ENCODE measurements at places on chromosomes 12 and 14. TPM values are rescaled to one million over a fixed set of nuclear protein-coding genes. Genes with fewer than 3 reads are reported as not detected.
A peak's percentile ranks its signal among the peaks of the same experiment; 100 is the strongest.

DNA sequence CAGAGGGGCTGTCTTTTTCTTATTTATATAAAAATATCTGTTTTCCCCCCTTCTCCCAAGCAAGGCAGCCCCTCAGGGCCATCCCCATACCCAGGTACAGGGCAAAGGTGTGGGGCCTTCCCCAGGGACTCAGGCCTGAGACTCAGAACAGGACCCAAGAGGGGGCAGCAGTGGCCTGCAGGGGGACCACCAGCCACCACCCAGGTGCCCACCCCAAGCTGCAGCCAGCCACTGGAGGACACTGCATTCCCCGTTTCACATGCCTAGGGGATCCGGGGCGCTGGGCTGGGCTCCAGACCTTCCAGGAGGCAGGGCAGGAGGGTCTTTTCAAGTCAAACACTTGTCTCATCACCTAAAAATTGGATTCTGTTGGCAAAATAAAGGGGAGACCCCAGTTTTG, 83.3 kb downstream of the SCARB1 start:
- no peak overlapping the region for H3K27ac ChIP-seq
- H3K36me3 ChIP-seq, result peaks cover 8% of the 10 kb centered on the region
- no peak overlapping the region for H3K4me3 ChIP-seq
- no peaks in the 10 kb centered on the region for H3K27me3 ChIP-seq

DNA sequence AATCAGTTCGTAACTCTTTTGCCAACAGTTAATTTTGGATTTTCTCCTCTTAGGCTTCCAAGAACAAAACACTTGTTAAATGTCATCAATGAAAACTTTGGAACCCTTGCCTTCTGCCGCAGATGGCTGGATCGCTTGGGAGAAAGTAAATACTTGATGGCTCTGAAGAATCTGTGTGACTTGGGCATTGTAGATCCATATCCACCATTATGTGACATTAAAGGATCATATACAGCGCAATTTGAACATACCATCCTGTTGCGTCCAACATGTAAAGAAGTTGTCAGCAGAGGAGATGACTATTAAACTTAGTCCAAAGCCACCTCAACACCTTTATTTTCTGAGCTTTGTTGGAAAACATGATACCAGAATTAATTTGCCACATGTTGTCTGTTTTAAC, 37.7 kb downstream of the USP44 start:
- H3K27ac ChIP-seq, result no peak overlapping the region
- no peak overlapping the region for H3K4me3 ChIP-seq

DNA sequence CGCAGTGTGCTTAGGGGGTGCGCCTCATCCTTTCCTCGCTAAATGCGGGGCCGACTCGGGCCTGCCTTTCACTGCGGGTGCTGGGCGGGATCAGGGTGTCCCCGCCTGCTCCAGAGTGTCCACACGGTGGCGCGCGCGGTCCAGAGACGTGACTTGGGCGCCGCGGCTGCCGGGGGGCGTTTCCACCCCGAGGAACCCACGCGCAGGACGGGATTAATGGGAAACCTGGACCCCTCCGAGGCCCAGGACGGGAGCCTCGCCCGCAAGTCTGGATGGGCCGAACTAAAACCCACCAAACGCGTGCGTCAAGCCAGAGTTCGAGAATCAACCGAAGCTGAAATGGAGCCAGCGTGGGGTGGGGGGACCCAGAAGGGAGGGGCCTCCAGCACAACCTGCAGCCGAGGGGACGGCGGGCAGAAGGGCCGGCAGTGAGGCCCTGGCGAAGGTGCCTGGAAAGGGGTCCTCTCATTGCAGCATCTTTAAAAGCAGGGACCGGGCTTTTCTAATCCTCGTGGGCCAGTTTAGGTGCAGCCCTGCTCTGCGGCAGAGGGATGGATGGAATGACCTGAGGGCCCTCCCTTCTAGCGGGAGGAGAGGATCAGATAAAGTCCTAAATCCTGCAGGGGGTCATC, 93.3 kb downstream of the NINJ2 start:
- peaks cover 65% of the 10 kb centered on the region for H3K4me1 ChIP-seq
- H3K27ac ChIP-seq, result peak overlapping the region; percentile 85
- H3K4me3 ChIP-seq, result peak overlapping the region; percentile 74
- peak; percentile 94 for DNase-seq
- H3K36me3 ChIP-seq, result no peaks in the 10 kb centered on the region

DNA sequence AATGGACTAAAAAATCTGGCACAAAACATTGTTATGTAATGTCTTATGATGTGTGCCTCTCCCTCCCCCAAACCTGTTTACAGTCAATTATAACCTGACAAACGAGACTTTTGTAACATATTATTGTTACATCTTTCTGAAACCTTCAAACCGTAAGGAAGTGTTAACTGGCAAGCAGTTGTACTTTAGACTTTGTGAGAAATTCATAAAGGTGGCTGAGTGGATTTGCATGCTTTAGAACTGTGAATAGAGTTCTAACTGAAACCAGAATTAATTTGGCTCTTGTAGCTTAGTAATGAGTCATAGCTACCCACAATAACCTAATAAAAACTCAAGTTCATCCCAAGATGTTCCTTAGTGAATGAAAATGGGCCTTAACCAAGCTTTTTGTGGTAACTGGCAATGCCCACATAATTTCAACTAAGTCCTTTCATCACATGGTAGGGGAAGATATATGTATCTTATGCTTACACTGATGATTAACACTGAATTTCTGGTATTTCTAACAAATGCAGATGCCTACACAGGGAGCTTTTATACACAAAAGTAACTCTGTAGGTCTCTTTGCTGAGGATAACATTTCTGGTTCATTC, 29.7 kb downstream of the RAD9B start:
- no peak for DNase-seq
- H3K27ac ChIP-seq, result peak overlapping the region; percentile 56
- peaks cover 39% of the 10 kb centered on the region for H3K36me3 ChIP-seq
- no peak overlapping the region for H3K4me3 ChIP-seq
- peaks cover 24% of the 10 kb centered on the region for H3K4me1 ChIP-seq

DNA sequence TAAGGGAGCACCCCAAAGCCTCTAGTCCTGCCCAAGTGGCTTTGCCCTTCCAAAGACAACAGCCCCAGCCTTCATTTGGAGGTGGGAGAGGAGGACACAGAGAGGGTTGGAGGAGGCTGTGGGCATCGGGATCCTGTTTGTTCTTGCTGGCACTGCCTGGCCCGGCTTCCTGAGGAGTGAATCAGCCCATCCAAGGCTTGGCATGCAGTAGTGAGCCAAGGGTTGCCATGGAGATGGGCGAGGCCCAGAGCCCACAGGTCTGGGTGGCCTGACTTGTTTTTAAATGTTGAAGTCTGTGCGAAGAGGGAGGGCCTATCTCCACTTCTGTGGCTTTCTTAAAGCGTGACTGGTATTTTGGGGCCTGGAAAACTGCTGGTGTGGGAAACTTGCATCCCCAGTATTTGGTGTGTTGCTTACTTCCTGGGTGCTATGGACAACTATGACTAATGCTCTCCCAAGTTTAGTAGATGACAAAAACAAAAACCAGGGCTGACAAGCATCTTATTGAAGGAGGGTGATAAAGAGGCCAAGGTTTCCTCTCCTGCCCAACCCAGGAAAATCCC, 15.8 kb downstream of the CD9 start:
- peak; percentile 36 for DNase-seq
- H3K4me3 ChIP-seq, result no peak overlapping the region
- H3K27me3 ChIP-seq, result no peaks in the 10 kb centered on the region
- H3K4me1 ChIP-seq, result peaks cover 21% of the 10 kb centered on the region
- H3K36me3 ChIP-seq, result no peaks in the 10 kb centered on the region

DNA sequence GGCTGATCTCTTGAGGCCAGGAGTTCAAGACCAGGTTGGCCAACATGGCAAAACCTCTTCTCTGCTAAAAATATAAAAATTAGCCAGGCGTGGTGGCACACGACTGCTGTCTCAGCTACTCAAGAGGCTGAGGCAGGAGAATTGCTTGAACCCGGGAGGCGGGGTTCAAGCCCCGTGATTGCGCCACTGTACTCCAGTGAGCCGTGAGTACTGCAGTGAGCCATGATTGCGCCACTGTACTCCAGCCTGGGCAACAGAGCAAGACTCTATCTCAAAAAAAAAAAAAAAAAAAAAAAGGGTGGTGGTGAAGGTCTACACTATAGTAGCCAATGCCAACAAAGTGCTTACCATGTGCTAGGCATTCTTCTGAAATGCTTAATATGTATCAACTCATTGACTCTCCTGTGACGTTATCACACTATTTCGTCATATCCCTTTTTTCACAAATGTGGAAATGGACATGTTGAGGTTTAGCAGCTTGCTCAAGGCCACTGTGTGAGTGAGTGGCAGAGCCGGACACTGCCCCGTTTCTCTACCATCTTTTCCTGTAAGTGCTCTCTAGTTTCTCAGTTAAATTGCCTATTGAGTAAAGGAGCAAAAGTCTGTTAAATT, 59.6 kb downstream of the GNS start:
- H3K27me3 ChIP-seq, result no peaks in the 10 kb centered on the region
- H3K4me3 ChIP-seq, result no peak overlapping the region
- H3K36me3 ChIP-seq, result peaks cover 32% of the 10 kb centered on the region
- H3K27ac ChIP-seq, result peak overlapping the region; percentile 42
- H3K4me1 ChIP-seq, result peaks cover 54% of the 10 kb centered on the region

The P2RX7 gene
- 5.0 TPM for total RNA-seq

The RTL1 gene
- not detected for total RNA-seq

The FOXN4 gene
- not detected for total RNA-seq

The MAPKAPK5 gene
- 47.5 TPM for total RNA-seq

The SHMT2 gene
- total RNA-seq, result 436 TPM

The POMT2 gene
- 11.7 TPM for total RNA-seq

The SMCO3 gene
- not detected for total RNA-seq

The RNASE3 gene
- not detected for total RNA-seq
